ENCODE measurements at places on chromosomes 16 and 17.
A peak's percentile ranks its signal among the peaks of the same experiment; 100 is the strongest.

DNA sequence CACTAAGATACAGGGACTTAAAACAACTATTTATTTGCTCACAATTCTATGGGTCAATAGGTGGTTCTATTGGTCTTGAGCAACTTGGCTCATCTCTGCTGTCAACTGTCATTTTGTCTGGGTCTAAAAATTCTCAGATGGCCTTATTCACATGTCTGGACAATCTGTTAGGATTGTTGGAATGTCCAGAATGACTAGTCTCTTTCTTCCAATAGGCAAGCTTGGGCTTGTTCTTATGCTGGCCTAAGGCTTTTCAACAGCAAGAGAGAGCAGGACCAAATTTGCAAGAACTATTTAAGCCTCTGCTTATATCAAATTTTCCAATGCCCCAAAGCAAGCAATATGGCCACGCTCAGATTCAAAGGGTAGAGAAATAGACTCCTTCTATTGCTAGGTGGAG lies 240.9 kb downstream of the KIF2B start:
- no peak for DNase-seq

- no peak for DNase-seq
These were observed 26.4 kb downstream of the KIFC3 start for GRCh38 chr16:57775661-57776469.

- no peak for DNase-seq
These were observed 24.1 kb downstream of the XYLT1 start for GRCh38 chr16:17446661-17447060.

DNA sequence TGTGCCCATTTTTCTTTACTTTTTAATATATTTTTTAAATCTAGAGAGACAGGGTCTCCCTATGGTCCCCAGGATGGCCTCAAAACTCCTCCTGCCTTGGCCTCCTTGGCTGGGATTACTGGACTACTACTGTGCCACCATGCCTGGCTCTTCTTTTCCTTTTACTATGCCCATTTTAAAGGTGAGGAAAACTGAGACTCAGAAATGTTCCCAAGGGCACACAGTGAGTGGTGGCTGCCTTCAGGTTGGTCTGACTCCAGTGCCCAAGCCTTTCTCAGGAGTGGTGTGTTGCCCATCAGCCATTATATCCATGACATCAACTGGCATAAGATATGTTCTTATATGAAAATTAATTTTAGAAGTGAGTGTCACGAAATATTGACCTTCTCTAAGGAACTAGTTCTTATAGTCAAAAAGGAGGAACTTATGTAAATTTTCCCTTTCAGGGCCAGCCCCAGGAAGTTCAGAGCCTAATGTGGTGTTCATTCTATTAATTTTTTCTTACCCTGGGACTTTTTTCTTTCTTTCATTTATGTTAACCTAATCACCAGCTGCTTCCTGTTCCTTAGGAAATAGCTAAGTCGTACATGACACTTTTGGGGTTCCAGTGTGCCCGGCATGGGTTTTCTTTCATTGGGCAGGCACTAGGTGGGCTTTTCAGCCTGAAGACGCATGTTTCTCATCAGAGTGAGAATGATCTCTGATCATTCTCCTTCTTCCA lies 17.9 kb upstream of the SPN start:
- DNase-seq = no peak

GRCh38 chr17:79790805-79791734 lies 5.8 kb downstream of the CBX8 start:
- no peak for DNase-seq

- peak; percentile 29 for DNase-seq
These were observed 15.8 kb downstream of the TMC6 start for GRCh38 chr17:78112518-78113471.

GRCh38 chr17:28744104-28744971 lies 527 bp downstream of the TRAF4 start:
- DNase-seq = no peak

DNA sequence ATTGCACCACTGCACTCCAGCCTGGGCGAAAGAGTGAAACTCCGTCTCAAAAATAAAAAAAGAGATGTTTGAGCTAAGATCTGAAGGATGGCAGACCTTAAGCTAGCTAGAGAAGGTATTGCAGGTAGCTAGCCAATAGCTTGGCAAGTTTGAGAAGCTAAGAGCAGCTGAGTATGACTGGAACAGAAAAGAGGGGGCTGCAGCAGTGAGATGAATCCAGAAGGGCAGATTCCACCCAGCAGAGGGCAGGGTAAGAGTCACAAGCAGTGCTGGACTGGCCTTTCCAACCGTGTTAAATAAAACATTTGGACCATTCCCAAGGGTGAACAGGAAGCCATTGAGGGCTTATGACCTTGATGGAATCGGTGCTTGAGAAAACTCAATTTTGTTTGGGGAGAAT lies 5.7 kb upstream of the PHAF1 start:
- DNase-seq = peak; percentile 19

- DNase-seq = no peak
These were observed 775.9 kb upstream of the GOT2 start for GRCh38 chr16:59510008-59510424.

GRCh38 chr16:84611041-84611440 lies 6.8 kb downstream of the COTL1 start:
- no peak for DNase-seq

DNA sequence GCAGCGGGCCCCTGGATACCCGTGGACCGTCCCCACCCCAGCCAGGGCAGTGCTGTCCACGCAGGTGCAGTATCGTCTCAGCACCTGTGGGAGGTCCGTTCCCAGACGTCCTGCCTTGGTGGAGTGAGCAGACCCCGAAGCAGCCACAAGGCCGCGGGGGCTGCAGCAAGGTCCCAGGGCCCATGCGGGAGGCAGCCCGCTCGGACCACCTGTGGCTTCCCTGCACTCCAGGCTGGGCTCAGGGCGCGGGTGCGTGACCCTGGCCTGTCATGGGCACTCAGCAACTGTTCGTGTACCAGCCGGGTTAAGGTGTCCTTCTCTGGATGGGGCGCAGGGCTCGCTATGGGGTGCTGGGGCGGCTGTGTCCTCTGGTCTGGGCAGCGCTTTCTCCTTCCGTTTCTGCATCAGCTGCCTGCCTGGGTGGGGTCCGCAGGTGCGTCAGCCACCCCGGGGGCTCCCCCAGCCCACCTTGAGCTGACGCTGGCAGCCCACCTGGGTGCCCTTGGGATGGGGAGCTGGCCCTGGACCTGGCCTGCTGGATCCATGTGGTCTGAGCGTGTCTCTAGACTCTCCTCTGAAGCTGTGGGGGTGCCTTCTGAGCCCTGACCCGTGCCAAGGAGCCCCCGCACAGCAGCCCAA lies 18.4 kb downstream of the BAHCC1 start:
- no peak for DNase-seq

DNA sequence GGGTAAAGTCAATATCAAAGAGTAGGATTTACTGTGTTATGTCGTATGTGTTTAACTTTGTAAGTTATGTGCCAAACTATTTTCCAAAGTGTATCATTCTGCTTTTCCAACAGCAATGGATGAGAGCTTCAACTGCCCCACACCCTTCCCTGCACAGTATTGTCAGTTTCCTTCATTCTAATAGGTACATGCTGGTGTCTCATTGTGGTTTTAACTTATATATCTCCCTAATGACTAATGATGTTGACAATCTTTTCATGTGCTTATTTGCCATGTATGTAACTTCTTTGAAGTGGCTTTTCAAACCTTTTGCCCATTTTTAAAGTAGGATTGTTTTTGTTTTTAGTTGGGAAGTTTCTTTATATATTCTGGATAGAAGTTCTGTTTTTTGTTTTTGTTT lies 3.8 kb downstream of the DDX19B start:
- no peak for DNase-seq

- peak; percentile 73 for DNase-seq
These were observed 785 bp downstream of the NME3 start for GRCh38 chr16:1770328-1771187.

GRCh38 chr16:78655331-78656113 lies 556.1 kb downstream of the WWOX start:
- no peak for DNase-seq

GRCh38 chr16:48533931-48534330 lies 76.0 kb downstream of the N4BP1 start:
- no peak for DNase-seq
